ENCODE measurements at places on chromosomes 7 and 10. TPM values are rescaled to one million over a fixed set of nuclear protein-coding genes. Genes with fewer than 3 reads are reported as not detected.

- DNase-seq, result no peak
These were observed 88.8 kb downstream of the NRBF2 start for GRCh38 chr10:63221950-63222349.

DNA sequence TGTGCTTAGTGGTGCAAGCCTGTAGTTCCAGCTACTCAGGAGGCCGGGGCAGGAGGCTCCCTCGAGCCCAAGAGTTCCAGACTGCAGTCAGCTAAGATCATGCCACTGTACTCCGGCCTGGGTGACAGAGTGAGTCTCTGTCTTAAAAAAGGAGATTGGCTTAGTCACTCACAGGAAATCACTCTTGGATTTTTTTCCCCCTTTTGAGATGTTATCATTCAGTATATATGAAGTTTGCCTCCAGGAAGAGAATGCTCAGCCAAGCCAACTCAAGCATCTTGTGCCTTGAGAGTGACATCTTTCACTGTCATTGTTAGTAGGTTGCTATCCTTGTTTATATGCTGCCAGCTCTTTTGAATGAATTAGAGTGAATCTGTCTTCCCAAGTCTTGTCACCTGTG, 28.0 kb downstream of the NIPSNAP2 start:
- DNase-seq, result no peak

- DNase-seq, result no peak
These were observed 127.7 kb downstream of the DIP2C start for GRCh38 chr10:561721-562120.

DNA sequence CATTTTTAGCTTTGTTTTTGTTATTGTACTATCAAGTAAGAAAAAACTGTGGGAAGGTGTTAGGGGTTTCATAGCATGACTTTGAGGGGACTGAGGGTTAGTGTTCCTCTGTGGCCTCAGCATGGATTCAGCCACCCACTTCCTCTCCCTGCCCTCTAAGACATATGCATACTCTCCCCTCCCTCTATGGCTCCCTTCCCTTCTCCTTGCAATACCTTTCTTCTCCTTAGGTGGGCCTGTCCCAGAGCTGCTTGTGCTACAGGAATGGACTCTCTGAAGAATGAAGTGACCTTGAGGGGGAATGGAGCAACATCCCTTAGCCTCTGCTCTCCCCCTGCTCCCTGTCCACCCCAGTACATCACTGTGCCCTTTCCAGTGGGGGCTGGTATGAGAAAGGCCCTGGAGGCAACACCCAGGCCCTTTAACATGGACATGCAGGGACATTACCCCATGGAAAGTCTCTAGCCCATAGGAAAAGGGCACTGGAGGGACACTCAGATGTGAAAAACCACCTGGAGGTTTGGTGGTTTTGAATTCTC, 22.4 kb downstream of the CDH23 start:
- DNase-seq, result no peak

- DNase-seq, result no peak
These were observed 636.2 kb upstream of the ANKRD30A start for GRCh38 chr10:36489181-36489580.

GRCh38 chr10:121819049-121819448, 108.8 kb downstream of the ATE1 start:
- DNase-seq, result no peak

GRCh38 chr7:111164442-111164841, 73.5 kb downstream of the LRRN3 start:
- DNase-seq, result no peak

GRCh38 chr7:127391591-127392181, 822 bp downstream of the ZNF800 start:
- peak; percentile 50 for DNase-seq

GRCh38 chr10:8225187-8225586, 170.7 kb downstream of the GATA3 start:
- DNase-seq, result no peak

DNA sequence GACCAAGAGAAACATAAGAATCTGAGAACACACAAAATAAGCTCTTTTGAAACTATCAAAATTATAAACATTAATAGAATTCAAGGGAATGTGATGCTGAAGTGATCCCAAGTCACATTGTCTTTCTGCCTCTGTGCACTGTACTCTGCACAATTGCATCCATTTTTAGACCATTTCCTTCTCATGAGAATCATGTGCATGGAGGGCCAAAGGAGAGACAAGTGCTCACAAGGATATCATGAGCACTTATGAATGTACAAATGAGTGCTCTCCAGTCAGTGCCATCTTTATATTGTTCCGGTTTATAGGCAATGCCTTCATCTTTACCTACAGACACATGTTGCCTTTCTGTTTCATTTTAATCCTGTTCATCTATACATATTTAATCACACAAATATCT, 36.9 kb downstream of the MET start:
- no peak for DNase-seq

DNA sequence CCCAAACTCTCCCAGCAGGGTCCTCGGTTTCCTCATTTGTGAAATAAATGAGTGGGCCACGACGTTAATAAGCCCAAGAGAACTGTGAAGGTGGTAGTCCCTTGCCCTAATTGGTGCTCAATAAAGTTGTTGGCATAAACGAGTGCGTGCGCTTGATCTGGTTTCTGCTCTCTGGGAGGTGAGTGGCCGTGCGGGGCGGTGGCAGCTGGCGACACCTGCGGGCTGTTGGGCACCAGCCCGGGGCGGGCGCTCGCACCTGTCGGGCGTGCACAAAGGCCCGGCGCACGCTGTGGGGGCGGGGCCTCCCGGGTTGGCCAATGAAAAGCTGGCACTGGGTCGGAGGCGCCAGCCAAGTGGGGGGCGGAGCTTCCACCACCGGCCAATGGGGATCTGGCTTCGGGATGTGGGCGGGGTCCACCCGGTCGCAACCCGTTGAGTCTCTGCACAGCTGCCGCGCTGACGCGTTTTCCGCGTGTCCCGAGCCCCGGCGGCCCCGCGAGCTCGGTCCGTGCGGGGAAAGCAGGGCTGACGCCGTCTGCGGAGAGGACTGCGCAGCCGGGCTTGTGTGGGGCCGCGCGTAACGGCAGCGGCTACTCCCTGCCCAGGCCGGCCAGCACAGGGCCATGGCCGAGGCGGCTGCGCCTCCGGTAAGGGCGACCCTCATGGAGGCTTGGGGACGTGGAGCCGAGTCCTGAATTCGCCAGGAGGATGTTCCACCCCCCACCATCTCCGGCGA, 23.0 kb downstream of the ZNF783 start:
- peak; percentile 94 for DNase-seq

DNA sequence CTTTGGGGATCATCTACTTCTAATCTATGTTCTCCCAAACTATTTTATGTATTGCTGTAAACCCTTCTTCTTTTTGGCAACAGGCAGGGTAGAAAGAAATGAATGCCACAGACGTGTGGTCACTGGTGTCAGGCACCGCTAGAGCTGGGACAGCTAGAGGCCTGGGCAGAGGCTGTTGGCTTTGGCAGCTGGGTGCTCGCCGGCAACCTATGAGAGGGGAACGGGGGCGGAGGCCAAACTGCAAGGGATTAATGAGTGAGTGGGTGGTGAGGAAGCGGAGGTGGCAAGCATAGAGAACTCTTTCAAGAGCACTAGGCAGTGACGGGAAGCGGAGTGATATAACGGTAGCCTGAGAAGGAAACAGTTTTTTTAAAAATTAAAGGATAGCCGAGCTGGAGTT, 78.5 kb downstream of the CREB5 start:
- DNase-seq, result no peak

GRCh38 chr10:90412582-90412981, 445.3 kb downstream of the HTR7 start:
- DNase-seq, result no peak

- no peak for DNase-seq
These were observed 31.7 kb upstream of the CNPY1 start for GRCh38 chr7:155578016-155578415.

GRID1 gene
- not detected for total RNA-seq

SFTPA2 gene
- total RNA-seq, result not detected

SFR1 gene
- 10.0 TPM for total RNA-seq

All from dermis blood vessel endothelial cell (primary cell).